ENCODE measurements at places on chromosomes 16 and 17.
A peak's percentile ranks its signal among the peaks of the same experiment; 100 is the strongest.

DNA sequence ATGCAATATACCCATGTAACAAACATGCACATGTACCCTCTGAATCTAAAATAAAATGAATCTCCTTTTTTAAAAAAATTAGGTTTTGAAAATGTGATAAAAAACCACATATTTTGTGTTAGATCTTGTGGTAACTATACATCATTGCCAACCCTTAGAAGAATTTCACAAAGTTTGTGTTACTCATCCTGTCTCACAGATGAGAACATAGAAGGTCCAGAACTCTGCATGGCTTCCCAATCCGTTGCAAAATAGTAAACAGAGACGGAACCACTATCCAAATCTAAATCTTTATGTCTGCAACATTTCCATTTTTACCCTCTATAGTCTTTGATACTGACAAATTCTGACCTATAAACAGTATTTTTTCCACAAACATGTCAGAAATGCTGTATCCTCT is 759.9 kb downstream of the KCNJ2 start:
- DNase-seq: no peak

GRCh38 chr16:53511403-53512280 is 8.6 kb upstream of the AKTIP start:
- DNase-seq: no peak

- no peak for DNase-seq
These were observed 19.1 kb downstream of the FAM20A start for GRCh38 chr17:68581863-68582645.

DNA sequence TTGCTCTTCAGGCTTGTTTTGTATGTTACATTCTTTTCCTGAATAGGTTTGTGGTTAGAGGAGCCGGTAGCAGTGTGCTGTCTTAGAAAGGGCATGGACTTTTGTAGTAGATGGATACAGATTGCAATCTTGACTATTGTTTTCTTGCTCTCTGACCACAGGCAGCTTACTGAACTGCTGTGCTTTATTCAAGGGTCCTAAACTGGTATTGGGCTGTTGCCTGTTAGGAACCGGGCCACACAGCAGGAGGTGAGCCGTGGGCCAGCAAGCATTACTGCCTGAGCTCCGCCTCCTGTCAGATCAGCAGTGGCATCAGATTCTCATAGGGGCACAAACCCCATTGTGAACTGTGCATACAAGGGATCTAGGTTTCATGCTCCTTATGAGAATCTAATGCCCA is 373.9 kb downstream of the CPPED1 start:
- no peak for DNase-seq

DNA sequence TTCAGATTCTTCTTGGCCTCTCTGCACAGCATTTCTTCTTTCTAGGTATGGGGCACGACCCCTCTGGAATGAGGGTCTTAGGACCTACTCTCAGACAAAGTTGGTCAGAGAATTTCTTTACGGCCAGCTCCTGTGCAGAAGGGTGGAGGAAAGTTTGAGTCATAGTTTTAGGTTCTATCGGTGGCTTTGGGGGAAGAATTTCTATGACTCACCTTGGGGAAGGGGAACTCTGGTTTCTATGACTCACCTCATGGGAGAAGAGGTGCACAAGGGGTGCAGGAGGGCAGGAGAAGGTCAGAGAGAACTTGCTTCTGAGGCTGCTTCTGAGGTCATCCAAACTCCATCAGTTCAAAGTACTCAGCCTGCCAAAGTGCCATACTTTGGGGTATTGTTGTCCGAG is 2.5 kb upstream of the ABCC12 start:
- no peak for DNase-seq

DNA sequence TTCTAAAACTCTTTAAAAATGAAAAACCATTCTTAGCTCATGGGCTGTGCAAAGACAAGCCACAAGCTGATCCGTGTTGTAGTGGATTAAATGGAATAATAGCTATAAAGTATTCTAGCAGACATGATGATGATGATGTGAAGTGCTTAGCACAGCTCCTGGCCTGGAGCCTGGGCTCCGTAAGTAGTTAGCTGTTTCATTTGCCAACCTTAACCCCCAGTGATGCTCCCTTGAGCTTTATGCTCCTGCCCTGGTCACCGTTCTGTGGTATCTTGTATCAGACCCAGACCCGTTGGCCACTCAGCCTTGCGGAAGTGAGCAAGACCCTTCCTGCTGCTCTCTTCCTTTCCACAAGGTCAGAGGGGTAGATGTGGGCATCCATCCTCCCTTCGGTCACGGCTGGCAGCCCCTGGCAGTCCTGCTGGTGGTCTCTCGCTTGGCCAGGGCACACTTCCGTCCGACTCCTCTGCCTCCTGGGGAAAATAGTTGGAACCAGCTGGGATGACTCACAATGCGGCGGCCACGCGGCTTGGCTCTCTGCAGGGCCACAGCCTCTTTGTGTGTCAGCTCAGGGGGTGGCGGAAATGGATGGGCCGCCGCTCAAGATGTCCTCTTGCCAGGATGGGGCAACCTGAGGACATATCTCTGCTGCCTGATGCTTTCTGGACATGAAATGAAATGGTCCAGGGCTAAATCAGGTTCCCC is 79.1 kb downstream of the GPR139 start:
- DNase-seq: no peak

GRCh38 chr16:4327386-4328045 is 11.6 kb downstream of the GLIS2 start:
- no peak for DNase-seq

DNA sequence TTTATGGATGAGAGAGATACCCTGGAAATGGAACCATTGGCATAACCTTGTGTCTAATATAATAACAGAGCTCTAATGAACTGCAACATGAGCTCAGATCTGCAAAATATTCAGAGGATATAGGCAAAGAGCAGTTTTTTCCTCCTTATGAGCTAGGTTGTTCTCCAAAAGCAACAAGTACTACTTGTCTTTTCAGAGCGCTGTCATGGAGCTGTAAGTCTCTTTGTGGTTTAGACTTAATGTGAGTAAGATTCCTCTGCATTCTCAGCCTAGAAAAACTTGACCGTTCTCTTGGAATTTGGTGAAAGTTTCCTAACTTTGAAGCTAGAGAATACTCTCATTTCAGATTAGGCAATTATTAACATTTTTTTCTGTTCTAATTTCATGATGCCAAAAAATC is 85.2 kb downstream of the FTO start:
- no peak for DNase-seq

DNA sequence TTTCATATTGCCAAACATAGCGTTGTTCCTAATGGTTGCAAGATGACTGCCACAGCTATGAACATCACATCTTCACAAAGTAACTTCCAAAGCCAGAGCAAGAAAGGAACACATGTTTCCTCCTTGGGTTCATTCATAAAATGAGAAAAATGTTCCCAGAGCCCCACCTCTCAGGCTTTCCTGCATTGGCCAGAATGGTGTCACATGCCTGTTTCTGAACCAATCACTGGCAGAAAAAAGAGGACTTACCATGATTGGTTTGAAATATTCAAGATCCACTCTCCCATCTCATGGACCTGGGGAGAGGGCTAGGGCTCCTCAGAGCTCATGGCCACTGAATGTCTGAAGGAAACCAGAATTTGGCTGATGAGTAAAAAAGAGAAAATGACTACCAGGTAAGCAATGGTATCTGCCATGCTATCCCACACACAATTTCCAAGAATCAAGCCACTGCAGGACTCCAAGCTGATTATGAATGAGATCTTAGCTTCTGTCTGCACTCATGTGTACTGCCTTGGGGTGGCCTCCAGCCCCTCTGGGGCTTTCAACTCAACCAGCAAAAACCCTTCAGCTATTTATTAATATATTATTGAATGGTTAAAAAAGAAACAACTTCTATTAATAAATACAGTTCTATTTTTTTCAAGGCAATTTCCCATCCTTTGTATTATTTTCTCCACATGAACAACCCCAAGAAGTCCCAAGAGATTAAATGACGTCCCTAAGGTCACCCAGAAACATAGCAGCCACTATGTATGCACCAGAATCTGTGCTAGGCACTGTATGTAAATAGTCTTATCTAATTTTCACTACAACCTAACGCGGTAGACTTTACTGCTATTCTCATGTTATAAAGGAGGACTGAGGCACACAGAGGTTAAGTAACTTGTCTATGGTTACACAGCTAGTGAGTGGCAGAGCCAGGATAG is 61.4 kb upstream of the TMC5 start:
- DNase-seq: no peak

- DNase-seq: no peak
These were observed 4.6 kb upstream of the MAPK8IP3 start for GRCh38 chr16:1701216-1701878.

- no peak for DNase-seq
These were observed 7.3 kb downstream of the CHMP6 start for GRCh38 chr17:80998748-80999535.

DNA sequence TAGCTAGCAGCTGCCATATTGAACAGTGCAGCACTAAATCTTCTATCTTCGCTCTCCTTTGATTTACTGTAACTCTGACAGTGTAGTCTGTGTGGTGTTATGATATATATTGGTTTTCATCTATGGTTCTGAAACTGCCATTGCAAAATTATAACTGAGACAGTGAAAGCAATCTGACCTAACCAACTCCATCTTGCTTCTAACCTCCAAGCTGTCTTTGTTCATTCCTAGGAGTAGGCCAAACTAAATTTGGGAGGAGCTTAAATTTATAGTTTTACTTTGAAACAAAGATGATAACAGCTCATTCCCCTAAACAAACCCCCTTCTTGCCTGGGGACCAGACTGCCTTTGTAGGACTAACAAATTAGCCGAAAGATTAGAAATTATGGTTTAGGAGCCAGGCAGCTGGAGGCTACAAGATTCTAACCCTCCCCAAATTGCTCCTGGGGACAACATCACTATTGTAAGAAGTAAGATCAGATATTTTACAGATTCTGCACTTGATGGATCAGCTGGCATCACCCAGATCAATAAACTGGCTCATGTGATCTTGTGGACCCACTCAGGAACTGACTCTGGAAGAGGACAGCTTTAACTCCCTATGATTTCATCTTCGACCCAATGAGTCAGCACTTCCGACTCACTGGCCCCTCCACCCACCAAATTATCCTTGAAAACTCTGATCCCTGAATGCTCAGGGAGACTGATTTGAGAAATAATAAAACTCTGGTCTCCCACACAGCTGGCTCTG is 47.0 kb upstream of the FBXO47 start:
- no peak for DNase-seq

DNA sequence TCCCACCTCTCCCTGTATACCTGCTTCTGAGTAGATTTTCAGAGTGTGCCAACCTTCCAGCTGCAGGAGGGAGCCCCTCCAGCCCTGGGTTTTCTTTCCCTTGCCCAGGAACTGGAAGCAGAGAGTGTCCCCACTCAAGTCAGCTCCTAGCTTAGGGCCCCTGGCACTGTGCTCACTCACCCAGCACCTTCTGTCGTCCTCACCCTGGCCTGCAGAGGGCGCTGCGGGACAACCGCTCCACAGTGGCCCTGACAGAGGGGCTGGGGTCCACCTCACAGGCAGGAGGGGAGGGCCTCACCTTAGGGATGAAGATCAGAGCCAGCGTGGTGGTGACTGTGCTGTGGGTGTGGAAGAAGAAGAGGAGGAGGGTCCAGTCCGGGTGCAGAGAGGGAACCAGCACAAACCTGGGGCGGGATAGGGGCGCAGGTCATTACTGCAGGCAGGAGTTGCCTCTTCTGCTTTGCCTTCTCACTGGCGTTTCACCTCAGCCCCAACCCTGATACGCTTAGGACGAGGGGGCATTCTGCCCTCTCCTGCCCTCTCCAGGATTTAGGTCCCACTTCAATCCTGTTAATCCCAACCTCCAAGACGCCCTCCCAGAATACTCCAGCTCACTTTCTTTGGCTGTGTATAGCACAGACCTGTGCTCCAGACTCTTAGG is 10.0 kb downstream of the GPR179 start:
- DNase-seq: no peak

GRCh38 chr16:8642146-8642545 is 20.6 kb downstream of the METTL22 start:
- no peak for DNase-seq

- no peak for DNase-seq
These were observed 25.0 kb upstream of the MILR1 start for GRCh38 chr17:64423881-64424280.

GRCh38 chr17:15502369-15503112 is 35.1 kb upstream of the CDRT4 start:
- DNase-seq: peak; percentile 65

GRCh38 chr16:17014484-17015121 is 456.2 kb downstream of the XYLT1 start:
- DNase-seq: no peak

DNA sequence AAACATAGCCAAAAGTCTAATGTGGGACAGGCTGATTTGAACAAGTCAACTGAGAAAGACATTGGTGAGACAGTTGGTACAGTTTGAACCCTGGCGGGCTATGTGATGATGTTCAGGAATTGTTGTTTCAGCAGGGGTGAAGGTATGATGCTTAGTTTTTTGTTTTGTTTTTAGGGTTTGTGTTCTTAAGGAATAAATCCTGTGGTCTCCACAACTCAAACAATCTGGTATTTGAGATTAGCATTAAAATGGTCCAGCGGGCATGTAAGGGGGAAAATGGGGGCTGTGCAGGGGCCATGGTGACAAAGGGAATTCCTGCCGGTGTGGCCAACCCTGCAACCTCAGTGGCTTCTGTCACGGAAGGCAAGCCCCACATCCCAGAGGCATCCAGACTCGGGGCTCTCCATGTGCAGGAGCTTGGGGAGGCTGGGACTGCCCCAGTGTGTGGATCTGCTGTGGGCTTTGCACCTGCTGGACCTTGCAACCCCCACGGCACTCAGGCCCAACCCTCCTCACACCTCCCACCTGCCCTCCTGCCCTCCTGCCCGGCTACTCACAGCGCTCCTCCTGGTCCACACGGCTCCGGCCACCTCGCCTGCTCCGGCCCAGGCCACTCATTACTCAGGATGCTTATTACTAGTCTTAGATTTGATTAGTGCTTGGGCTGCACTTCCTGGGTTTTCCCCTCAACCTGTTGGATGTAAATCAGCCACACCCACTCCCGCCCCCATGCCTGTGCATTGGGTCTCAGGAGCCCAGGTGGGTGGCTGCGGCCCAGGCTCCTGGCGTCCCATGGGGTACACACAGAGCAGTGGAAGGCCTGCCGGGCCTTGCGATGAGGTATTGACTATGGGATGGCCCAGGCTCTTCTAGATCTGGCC is at the start of gene TNFRSF13B:
TNFRSF13B (minus strand) TSS at position 661 of the 881 bp plus-strand sequence; CDS start at position 618, 43 bp downstream.
- no peak for DNase-seq

DNA sequence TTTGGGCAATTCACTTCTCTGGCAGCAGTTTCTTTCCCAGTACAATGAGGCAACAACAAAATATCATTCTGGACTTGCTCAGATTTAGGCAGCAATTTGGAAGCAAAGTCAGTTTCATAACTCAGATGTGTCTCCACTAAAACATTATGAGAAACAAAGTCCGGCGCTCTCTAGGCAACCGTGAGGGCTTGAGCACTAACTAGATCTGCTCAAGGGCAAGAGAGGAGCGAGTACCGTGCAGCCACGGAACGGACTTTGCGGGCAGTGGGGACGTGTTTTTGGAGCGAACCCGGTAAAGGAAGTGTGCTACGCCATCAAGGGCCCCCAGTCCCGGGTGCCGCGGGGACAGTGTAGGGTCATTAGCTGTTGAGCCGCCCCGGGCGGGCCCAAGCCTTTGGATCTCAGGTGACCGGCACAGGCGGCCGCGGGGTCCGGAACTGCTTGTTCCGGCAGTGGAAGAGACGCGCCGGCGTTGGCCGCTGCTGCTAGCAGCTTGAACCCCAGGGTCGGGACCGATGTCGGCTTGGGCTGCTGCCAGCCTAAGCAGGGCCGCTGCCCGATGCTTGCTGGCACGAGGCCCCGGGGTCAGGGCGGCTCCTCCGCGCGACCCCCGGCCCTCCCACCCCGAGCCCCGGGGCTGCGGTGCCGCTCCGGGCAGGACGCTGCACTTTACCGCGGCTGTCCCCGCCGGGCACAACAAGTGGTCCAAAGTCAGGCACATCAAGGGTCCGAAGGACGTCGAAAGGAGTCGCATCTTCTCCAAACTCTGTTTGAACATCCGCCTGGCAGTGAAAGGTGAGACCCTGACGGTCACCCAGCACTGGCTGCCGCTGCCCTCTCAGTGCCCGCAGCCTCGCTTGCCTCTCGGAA is at the start of gene TACO1:
TACO1 (plus strand) TSS at position 327 of the 870 bp plus-strand sequence; CDS start at position 516, 189 bp downstream.
- DNase-seq: peak; percentile 57

Measured in CD4-positive, alpha-beta T cell treated with Interferon gamma for 1 hour (primary cell).